A549 treated with Mapracorat at 1 μM for 4 hours (cell line): ENCODE measurements at places on chromosomes 12 and 14. TPM values are rescaled to one million over a fixed set of nuclear protein-coding genes. Genes with fewer than 3 reads are reported as not detected.

Gene BATF
- total RNA-seq, result 0.15 TPM in 1 of 5 replicates, not detected in the others

Gene CCDC177
- total RNA-seq, result 0.06 to 0.07 TPM in 2 of 5 replicates, not detected in the others

Gene LHX5
- total RNA-seq, result not detected in 5 replicates

Gene AQP2
- total RNA-seq, result not detected in 5 replicates

Gene SAMD15
- 1.6 to 2.5 TPM (median 1.9 TPM) in 5 replicates for total RNA-seq

Gene TRMT61A
- 17.0 to 30.5 TPM (median 26.4 TPM) in 5 replicates for total RNA-seq
